Caudate nucleus (tissue), 63 donors: ENCODE measurements at places on chromosomes 6 and 20.

DNA sequence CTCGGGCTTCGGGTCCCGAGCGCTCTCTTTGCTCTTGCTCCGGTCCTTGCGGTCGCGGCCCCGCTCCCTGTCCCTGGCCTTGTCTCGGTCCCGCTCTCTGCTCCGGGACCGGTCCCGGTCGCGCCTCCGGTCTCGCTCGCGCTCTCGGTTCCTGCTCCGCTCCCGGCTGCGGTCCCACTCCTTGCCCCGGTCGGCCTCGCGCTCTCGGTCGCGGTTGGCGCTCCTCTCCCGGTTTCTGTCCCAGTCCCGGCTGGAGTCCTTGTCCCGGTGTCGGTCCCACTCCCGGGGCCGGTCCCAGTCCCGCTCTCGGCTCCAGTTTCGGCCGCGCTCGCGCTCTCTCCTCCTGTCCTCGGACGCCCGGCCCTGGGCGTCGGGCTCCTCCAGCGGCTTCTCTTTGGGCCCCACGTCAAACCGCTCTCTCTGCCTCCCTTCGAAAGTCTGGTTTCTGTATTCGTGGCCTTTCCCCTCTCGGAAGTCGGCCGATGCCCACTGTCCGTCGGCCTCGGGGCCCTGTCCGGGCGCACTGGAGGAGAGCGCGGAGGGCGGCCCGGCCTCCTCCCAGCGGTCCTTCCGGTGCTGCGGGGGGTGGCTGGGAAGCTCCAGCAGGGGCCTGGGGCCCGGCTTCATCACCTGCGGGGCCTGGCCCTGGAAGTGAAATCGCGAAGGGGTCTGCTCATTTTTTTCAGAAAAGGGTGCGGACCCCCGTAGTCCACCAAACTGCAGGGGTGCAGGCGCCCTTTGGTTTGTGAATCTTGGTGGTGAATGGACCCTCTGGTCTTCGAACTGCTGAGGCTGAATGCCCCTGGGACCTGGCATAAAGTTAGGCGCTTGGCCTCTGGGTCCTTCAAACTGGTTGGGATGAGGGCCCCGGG is 17.9 kb upstream of the TCFL5 start:
- DNase-seq: no peak

- DNase-seq: no peak
These were observed 283.7 kb upstream of the MAP3K7 start for GRCh38 chr6:90870561-90870960.

GRCh38 chr6:11747021-11747420 is 31.6 kb downstream of the ADTRP start:
- DNase-seq: no peak

DNA sequence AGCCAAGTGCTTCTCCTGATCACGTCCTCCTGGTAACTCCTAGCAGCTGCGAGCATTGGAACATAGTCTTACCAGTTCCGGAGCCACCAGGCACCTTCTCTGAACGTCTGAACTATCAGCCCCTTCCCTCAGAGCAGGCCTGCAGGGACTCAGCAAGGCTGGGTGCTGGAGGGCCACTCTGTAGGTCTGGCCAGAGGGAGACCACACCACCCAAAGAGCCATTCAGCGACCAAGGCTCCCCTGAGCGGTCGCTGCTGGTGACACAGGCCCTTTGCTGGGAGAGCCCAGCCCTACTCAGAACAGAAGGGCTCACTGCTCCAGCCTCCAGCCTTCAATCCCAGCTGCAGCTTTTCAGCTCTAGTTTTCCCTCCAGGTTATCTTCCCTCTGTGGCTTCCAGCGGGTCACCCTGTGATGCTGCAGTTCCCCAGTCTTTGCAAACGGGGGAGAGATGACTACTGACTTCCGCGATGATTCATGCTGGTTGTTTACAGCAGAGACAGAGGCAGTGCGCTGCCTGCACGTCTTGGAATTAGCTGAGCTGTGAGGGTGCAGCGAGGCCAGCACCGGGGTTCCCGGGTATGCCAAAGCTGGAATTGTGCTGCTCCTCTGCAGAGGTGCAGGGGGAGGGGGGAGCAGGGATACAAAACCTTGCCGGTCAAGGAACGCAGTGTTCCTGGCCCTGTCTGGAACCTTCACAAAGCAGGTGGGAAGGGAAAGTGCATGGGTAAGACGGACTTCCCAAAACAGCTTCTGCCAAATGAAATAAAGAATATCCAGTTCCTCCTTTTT is 161.4 kb downstream of the LY86 start:
- DNase-seq: no peak

- DNase-seq: no peak
These were observed 233.8 kb downstream of the SIM1 start for GRCh38 chr6:100230953-100231316.

GRCh38 chr20:18645851-18646250 is 58.0 kb downstream of the DTD1 start:
- DNase-seq: no peak

GRCh38 chr6:41193171-41193734 is 7.7 kb downstream of the TREML2 start:
- DNase-seq: no peak

- no peak for DNase-seq
These were observed 2.6 kb downstream of the NFKBIE start for GRCh38 chr6:44262467-44263353.

GRCh38 chr20:48930035-48930434 is 8.5 kb downstream of the ARFGEF2 start:
- no peak for DNase-seq

GRCh38 chr20:44028868-44029847 is 114.5 kb downstream of the TOX2 start:
- DNase-seq: no peak

- DNase-seq: no peak
These were observed 57.6 kb downstream of the PLCB4 start for GRCh38 chr20:9126527-9126926.

GRCh38 chr20:25318471-25319240 is 70.8 kb downstream of the PYGB start:
- DNase-seq: no peak

DNA sequence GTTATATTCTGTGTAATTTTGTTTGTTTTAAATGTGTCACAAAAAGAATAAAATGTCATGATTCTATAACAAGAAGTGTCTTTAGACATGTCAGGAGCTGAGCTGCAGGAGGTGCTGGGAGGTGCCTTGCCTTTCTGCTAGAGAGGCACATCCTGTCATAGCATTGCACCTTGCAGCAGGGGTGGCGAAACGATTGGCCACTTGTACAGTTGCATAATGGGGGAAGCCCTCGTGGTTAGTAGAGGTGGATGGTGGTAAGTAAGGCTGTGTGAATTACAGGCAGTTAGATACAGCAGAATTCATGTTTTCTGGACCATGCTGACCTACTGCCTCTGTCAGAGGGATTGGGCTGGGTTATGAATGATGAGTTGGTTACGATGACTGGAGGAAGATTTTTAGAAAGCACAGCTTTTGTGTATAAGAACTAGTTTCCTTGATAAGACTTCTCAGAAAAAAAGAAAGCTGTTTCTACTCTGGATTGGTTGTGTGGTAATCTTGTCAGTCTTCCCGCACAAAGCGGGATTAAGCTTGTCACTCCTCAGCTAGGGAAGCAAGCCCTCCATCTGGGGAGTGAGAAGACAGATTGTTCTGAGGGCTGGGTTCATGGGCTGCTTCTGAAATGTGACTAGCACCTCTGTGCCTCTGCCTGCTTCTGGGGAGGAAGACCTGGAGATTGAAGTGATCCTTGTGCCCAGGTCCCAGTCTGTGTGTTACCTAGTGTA is 74.9 kb downstream of the FOXO3 start:
- no peak for DNase-seq

DNA sequence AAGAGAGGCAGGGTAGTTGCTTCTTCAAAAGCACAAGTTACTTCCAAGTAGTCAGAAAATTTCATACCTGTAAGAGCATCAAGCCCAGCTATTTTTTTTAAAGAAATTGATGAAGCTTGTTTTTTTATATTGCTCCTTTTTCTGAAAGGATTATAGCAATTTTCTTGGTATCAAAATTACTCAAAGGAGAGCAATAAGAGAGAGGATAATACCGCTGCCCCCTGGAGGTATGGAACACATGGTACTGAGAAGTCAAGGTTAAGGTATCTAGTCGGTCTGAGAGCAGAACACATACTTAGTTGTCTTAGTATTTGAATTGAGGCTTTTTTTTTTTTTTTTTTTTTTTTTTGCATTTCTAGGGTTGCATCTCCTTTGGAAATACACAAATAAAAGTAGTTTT is 59.4 kb downstream of the ADGRF5 start:
- DNase-seq: no peak

- no peak for DNase-seq
These were observed 325.1 kb downstream of the CDH26 start for GRCh38 chr20:60283281-60283680.

DNA sequence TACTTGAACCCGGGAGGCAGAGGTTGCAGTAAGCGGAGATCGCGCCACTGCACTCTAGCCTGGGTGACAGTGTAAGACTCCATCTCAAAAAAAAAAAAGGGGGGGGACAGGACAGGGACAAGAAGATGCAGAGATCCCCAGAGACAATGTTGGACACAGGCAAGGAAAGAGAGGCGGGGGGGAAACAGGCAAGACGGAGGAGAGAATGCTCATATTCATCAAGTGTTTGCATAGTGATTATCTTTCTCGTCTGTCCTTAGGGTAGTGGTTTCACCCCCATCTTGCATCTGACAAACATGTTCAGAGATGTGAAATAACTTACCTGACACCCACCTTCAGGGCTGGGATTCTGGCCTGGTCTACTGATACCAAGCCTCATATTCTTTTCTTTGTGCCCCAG is 29.0 kb downstream of the CHMP4B start:
- no peak for DNase-seq
